ENCODE measurements at places on chromosomes 5 and 9. TPM values are rescaled to one million over a fixed set of nuclear protein-coding genes. Genes with fewer than 3 reads are reported as not detected.

Gene RASA1
- total RNA-seq = 16.2 TPM

DNA sequence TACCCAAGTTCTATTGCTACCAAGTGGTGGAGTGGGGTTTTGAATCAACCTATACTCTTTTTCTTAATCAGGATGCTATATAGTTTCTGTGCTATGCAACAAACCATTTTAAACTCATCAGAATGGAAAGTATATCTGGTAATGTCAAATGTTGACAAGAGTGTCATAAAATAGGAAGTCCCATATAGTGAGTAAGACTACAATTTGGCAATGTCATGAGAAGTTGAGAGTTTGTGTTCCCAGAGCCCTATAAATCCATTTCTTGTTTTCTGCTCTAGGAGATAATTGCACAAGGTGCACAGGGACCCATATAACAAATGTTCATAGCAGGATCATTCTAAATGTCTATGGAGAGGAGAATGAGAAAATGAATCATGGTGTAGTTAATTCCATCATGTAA is 109.8 kb upstream of the TXNDC8 start:
- H3K4me3 ChIP-seq = no peak overlapping the region
- H3K27me3 ChIP-seq = peaks cover 4% of the 10 kb centered on the region
- no peaks in the 10 kb centered on the region for H3K4me1 ChIP-seq
- no peak overlapping the region for H3K27ac ChIP-seq
- no peaks in the 10 kb centered on the region for H3K36me3 ChIP-seq
- DNase-seq = no peak

DNA sequence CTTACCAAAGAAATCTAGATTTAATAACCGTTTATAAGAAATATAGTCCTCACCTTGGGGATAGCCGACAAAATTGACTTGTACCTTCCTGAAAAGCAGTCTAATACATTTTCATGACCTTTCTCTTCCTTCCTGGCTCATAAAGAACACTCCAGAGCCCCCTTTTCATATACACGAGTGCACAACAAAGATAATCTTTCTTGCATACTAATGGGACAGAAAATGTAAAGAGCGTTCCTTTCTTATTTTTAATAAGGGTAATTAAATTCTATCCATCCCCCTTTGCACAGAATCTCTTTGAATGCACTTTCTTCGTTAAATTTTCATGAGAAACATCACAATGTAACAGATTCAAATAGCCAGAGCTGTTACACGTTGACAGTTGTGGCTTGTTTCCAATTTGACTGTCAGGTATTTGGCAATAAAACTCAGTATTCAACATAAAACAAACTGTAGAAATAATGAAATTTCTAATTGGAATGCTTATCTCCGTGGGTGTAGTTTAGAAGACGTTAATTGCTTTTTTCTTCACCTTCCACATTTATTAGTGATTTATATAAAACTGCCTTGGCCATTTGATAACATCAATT is 732.3 kb upstream of the DMAC1 start:
- no peak overlapping the region for H3K27ac ChIP-seq
- H3K27me3 ChIP-seq = no peaks in the 10 kb centered on the region

DNA sequence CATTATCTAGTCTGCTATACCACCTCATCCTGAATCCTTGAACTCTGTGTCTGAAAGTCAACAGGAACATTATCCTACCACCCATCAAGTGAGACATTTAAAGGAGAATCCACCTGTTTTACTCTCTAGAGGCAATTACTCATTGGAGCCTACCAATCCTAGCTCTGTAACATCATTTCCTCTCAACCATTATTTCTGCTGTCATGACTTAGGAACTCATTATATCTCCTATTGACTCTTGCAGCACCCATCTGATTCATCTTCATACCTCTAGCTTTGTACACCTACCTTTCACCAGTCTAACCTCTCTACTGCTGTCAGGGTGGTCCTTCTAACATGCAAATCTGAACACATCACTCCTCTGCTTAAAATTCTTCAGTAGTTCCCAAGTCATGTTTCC is 481.5 kb downstream of the NFIB start:
- H3K27me3 ChIP-seq = no peaks in the 10 kb centered on the region
- no peak overlapping the region for H3K27ac ChIP-seq
- no peaks in the 10 kb centered on the region for H3K4me1 ChIP-seq
- H3K4me3 ChIP-seq = no peak overlapping the region
- DNase-seq = no peak
- no peaks in the 10 kb centered on the region for H3K36me3 ChIP-seq

DNA sequence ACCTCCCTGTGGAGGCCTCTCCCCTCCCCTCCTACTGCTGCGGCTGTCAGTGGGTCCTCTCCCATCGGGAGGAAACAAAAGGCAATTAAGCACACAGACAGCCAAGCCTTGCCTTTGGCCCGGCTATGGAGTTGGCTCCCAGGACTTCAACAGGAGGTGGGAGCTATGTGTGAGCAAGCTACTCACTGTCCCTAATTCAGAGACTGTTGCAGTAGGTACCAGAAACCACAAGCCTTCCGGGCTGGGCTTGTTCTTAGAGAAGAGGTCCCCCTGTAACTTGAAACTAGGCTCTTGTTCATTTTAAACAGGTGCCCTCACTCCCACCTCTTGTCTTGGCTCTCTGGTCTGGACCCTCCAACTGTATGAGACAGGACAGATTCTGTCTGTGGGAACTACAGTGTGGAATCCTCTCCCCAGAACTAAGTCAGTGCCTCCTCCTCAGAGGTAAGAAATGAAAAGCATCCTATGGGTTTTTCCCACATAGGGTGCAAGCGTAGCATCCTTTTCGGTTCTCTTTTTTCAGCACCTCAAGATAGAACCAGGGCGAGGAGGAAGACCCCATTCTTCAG is 561.1 kb downstream of the EBF1 start:
- H3K27me3 ChIP-seq = no peaks in the 10 kb centered on the region
- no peaks in the 10 kb centered on the region for H3K36me3 ChIP-seq
- H3K27ac ChIP-seq = no peak overlapping the region
- DNase-seq = no peak

DNA sequence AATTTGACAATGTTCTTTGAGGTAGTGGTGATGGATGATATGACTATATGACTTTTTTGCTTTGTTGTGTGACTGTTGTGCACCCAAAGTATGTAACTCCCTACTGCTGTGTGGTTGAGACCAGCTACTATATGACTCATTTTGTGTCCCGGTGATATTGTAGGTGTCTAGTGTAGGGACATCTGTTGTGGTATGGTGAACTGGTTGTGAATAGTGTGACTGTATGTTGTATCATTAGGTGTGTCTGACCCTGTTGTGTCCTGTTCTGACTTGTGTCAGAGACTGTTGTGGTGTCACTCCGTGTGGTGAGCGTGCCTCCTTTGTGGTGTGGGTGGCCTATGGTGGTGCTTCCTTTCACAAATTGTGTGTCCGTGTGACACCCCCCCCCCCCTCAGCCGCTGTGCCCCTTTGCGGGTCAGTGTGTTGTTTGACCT is 11.2 kb upstream of the CXXC5 start:
- H3K27me3 ChIP-seq = no peaks in the 10 kb centered on the region
- peak overlapping the region; percentile 61 for H3K27ac ChIP-seq
- peak; percentile 71 for DNase-seq

Gene HK3
- total RNA-seq = not detected

- no peak for DNase-seq
- peak overlapping the region; percentile 32 for H3K27ac ChIP-seq
- H3K4me3 ChIP-seq = no peak overlapping the region
- H3K4me1 ChIP-seq = peaks cover 19% of the 10 kb centered on the region
- no peaks in the 10 kb centered on the region for H3K27me3 ChIP-seq
Observed at GRCh38 chr9:92711844-92712243, 41.9 kb upstream of the IPPK start.

- H3K4me1 ChIP-seq = peaks cover 18% of the 10 kb centered on the region
- no peak overlapping the region for H3K4me3 ChIP-seq
- DNase-seq = no peak
Observed at GRCh38 chr9:20220286-20220685, 402.0 kb downstream of the MLLT3 start.
